Kidney (tissue), 22 donors: ENCODE measurements at places on chromosomes 6 and 20. TPM values are rescaled to one million over a fixed set of nuclear protein-coding genes. Genes with fewer than 3 reads are reported as not detected.

DNA sequence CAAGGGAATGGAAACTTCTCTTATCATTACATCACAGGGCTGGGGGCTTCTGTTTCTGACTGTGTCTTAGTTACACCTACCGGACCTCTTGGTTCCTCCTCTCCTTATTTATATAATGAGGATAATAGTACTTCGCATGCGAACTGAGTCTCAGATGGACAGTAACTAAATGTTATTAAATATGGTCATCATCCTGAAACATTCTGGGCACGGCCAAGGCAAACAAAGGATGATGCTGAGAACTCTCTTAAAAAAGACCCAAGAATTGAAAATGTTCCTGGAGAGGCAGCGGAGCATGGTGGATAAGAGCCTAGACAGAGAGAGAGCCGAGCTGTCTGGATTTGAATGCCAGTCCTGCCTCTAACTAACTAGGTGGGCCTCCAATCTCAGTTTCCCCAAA, 119.8 kb upstream of the SASH1 start:
- DNase-seq, result no peak

DNA sequence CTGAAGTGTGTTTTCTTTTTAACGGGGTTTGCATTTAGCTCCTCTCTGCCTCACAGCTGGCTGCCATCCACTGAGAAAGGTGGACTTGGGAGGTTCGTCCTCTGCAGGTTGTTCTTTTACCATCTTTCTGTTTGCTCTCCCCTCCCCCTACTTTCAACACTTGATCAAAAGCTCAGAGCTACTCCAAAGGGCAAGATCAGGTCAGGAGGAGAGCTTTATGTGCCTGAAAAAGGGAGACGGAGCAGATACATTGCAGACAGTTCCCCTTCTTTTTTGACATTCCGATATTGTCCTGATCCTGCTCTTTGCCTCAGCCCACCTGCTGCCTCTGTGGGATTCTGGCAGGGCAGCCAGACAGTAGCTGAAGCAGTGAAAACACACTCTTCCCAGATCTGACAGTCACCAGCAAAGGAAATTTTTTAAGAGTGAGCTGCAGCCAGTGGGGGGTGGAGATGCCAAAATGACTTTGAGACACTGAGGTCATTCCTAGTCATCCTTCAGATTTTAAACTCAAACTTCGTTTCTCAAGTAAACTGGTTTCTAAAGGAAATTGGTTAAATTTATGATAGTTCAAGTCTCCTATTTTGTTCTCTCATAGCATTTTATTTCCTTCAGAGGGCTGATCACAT, 26.5 kb downstream of the SMLR1 start:
- DNase-seq, result no peak

GRCh38 chr6:16305246-16305725, 66.9 kb downstream of the GMPR start:
- no peak for DNase-seq

- no peak for DNase-seq
These were observed 313.2 kb downstream of the NRN1 start for GRCh38 chr6:5693225-5694145.

SLC44A4 gene
- polyA plus RNA-seq, result 37.4 TPM

NOX3 gene
- not detected for polyA plus RNA-seq

MYB gene
- not detected for polyA plus RNA-seq
